GOT3 (cell line): ENCODE measurements at places on chromosomes 3 and 15.

DNA sequence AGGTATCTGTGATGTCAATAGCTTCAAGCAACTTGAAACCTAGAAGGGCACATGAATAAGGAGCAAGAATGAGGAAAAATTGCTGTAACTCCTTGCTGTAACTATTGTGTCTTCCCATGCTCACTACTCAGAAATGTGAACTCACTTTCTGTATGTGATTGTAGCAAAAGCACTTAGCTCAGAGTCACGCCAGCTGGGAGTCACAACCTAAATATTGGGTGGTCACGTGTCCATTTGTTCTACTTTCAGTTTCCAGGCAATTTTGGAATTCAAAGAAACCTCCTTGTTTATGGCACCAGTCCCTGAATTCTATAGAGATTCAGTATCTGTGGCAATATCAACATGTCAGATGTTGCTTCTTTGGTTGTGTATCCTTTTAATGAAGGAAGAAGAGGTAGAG is 241.6 kb upstream of the AZI2 start:
- DNase-seq, result no peak

DNA sequence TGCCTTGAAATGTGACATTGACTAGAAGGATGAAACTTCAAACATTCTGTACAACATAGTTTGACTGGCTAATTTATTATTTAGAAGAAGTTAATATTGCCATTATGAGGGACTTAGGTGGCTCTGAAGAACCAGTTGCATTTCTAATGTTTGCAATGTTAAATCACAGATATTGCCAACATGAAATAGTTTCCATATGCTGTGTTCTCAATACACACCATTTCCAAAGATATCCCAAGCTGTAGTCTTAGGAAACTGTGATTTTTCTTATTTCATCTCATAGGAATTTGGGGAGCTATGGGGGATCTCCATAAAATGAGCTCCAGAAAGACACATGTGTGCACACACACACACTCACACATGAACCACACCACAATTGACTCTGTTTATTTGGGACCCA is 36.3 kb downstream of the ALG1L2 start:
- DNase-seq, result no peak

DNA sequence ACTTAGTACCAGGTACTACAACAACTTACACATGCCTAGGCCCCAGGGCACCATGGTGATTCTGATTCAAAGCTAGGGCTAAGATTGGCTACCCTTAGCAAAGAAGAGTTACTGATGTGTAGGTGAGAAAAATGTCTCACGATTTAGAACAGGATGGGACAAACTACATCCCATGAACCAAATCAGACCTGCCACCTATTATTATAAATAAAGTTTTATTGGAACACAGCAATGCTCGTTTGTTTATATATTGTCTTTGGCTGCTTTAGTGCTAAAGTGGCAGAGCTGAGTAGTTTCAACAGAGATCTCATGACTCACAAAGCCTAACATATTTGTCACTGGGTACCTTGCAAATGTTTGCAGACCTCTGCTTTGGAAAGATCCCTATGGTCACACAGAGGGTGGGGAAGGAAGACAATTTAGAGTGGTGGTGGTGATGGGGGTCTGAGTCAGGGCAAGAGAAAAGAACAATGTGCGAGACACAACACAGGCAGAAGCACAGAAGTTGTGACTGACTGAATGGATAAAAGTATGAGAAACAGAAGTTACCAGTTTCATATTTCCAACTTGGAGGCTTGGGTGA is 770.6 kb upstream of the CFAP20DC start:
- DNase-seq, result no peak

GRCh38 chr15:96390986-96391385 is 60.5 kb downstream of the NR2F2 start:
- DNase-seq, result no peak

GRCh38 chr15:66620744-66621344 is 55.0 kb upstream of the LCTL start:
- DNase-seq, result no peak

- no peak for DNase-seq
Observed at GRCh38 chr15:31159837-31160236, 58.3 kb upstream of the TRPM1 start.
